Cortex of kidney (tissue), 1 donor: ENCODE measurements at places on chromosomes 6 and 20.

- DNase-seq: no peak
These were observed 75.4 kb upstream of the AKAP12 start for GRCh38 chr6:151164383-151164782.

- no peak for DNase-seq
These were observed 78.8 kb downstream of the TAF4 start for GRCh38 chr20:61986762-61987321.

GRCh38 chr6:123091091-123091895 lies 95.3 kb downstream of the CLVS2 start:
- DNase-seq: no peak

DNA sequence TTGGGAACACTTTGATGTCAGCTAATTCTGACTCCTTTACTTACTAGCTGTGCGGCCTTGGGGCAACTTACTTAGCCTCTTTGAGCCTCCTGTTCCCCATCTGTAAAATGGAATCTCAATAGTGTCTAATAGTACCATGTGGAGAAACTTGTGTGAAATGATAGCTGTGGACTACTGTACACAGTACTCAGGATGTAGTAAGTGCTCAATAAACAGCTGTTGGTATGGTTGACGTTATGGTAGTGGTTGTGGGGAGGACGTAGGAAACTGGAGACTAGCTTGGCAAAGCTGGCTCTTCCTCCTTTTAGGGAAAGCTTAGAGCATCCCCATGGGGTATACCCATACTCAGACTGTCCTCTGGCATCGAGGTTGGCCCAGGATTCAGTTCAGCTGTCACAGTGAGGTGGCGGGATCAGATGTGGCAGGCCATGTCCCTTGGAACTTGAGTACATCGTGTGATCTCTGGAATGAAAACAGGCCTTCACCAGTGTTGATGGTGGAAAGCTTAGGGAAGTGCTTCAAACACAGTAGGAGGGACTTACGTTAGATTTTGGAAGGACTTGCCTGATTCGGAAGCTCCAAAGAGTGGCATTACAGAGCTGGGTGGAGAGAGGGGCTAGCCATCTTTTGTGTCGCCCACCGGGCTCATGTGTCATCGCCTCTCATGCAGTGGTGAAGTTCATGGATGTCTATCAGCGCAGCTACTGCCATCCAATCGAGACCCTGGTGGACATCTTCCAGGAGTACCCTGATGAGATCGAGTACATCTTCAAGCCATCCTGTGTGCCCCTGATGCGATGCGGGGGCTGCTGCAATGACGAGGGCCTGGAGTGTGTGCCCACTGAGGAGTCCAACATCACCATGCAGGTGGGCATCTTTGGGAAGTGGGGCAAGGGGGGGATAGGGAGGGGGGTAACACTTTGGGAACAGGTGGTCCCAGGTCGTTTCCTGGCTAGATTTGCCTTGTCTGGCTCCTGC lies 7.1 kb downstream of the VEGFA start:
- DNase-seq: no peak

DNA sequence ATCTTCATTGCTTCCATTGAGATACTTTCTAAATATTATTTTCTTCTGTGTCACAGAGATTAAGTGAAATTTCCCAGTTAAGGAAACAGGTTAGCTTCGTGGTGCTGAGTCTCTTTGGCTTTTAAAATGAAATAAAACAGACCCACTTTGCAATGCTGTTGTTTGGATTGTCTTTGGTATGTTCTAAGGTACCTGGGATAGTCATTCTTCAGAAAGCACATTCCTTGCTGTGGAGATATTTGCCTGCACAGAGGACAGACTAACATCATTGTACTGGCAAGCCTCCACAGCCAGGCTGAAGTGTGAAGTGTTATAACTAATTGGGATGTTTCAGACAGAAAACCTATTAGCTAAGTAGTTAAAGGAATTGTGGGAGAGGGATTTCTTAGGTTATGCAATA lies 148.8 kb upstream of the EPHA7 start:
- DNase-seq: no peak

DNA sequence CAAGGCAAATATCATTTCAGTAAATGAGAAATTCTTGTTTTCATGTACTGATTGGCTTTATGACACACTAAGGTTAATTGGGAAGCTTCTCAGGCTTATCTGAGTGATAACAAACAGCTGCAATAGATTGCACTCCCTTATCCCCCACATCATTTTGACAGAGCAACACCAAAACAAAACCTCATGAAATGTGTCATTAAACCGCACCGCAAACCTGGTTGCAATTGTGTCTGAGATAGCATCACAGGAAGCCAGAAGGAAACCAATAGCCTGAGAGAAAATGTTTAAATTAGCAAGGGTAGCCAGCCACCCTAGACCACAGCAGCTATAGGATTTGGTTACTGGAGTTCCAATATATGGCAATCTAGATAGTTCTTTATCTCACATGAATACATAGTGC lies 31.6 kb upstream of the LAMA4 start:
- DNase-seq: no peak

DNA sequence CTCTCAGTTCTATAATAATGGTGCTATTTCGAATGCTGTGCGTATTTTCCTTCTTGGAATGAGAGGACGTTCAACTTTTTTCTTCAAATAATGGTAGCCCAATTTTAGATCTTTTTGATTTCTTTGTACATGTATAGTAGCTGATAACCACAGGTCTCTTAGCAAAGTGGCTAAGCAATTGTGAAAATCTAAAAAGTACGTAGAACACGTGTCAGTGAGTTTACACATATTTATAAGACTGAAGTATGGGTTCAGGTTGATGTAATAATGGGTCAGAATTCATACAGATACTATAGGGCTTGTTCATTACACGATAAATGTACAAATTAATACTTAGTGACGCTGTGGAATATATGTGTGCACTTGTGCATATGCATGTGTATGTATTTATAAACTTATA lies 1.3 kb downstream of the SMIM13 start:
- no peak for DNase-seq

GRCh38 chr6:6699741-6700367 lies 111.3 kb downstream of the LY86 start:
- DNase-seq: no peak

DNA sequence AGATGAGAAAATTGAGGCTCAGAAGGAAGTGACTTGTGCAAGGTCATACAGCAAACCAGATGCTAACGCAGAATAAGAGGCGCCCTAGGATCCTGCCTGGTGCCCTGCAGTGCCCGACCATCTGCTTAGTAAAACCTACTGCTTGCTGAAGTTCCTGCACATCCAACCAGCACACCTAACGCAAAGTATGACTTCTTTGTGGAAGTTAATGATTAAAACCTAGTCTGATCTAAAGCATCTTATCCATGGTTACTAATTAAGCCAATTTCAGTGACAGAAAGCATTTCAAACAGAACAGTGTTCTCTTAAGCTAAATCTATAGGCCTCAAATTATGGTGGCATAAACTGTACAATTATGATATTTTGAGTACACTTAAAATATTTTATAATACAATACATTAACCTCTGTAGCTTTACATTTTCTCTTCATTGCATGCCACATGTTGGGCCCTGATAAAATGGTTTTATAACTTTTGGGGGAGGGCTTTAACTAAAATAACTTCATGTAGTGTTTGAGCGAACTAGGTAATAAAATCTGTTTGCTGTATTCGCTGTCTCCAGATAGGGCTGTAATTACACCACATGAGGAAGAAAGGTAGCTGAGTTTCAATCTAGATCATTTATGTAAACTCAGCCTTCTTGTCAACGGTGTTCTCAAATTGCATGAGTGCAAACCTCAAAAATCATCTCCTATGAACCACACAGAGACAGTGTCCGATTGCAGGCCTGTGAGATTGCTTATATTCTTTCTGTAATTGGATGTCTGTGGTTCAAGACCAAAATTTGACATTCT lies 37.5 kb upstream of the BEND3 start:
- DNase-seq: no peak

GRCh38 chr6:158753811-158754210 lies 65.4 kb downstream of the EZR start:
- DNase-seq: no peak

DNA sequence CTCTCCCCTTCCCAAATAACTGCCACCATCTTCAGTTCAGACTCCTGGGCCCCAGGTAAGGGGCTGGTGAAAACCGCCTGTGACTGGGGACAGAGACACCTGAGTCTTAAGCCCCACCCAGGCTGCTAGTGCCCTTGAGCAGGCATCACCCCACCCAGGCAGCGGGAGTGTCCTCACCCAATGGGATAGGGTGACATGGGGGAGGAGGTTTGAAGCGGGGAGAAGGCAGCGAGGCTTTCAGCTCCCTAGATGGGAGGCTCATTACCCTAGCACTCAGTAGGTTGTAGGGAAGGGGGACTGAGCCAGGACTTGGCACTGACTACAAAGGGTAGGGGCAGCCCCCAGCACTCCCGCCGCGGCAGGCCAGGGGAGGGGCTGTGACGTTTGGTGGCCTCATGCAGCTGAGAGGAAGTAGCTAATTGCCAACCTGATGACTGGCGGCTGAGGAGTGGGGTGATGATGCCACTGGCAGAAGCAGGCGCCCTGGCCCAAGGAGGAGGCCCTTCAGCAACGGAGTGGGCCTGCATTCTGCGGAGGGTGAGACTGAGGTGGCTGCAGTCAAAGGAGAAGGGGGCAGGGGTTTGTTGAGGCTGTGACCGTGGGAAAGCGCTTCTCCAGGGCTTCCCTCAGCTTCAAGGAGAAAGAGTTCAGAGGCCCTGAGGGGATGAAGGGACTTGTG lies 126.9 kb downstream of the MRPL14 start:
- no peak for DNase-seq

- no peak for DNase-seq
These were observed 13.9 kb upstream of the TSHZ2 start for GRCh38 chr20:52958211-52958610.

DNA sequence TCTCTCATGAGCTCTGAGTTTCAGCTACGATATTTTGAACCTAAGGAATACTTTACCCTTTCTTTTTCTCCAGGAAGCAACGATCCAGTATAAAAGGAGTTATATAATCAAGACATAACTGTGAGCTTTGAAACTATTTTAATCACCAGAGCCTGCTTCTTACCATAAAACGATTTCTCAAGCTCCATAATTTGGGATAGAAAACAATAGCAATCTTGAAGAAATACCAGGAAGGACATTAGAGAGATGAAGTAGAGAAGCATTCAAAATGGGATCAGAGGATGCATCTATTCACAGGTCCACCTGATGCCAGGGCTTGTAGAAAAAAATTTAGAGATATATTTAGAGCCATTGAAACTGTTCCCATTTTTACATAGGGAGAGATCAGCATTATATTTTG lies 135.9 kb downstream of the FUT9 start:
- no peak for DNase-seq

- DNase-seq: no peak
These were observed 65.3 kb downstream of the EDN3 start for GRCh38 chr20:59365611-59366285.

GRCh38 chr6:51302431-51302830 lies 483.8 kb downstream of the TFAP2B start:
- no peak for DNase-seq

DNA sequence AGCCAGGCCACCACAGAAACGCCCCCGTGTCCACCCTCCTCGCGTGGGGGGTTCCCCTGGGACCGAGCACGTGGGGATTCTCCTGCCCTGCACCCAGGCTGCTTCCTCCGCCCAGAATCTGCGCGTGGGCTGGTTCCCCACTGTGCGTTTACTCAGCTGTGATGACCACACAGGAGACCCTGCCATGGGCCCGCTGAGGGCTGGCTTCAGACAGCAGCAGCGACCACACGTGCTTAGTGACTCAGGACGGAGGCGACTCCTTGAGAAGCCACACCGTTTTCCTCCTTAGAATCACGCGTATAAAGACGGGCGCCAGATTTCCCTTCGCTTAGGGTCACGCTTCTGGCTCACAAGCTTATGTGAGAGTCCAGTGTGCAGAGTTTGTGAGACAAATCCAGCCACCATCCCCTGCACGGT lies 63.9 kb upstream of the PDE10A start:
- no peak for DNase-seq

- DNase-seq: no peak
These were observed 163.1 kb downstream of the SOD2 start for GRCh38 chr6:159529934-159530333.

DNA sequence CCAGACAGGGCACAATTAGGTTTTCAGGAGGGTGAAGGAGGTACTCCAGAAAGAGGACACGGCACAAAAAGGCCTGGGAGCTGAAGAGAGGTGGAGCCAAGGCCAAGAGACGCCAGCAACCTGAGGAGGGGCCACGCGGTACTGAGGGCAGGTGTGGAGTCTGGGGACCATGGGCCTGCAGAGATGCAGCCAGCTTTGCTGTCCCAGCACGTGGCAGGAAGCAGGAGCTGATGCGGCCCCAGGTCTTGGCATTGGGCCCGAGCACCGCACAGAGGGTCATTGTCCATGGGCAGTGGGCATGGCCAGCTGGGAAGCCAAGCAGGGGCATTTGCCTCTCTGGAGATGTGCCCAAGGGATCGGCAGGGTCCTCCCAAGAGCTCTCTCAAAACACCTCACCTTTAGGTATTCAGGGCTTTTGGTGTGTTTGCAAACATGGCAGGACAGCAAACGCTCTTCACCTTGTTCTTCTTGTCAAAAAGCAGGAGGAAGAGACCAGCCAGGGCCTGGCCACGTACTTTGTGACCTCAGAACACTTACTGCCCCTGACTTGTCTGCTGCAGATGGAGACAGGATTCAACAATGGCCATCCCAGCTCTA lies 1.4 kb upstream of the BPIFB1 start:
- no peak for DNase-seq

GRCh38 chr20:15642109-15642508 lies 931.1 kb downstream of the KIF16B start:
- no peak for DNase-seq

DNA sequence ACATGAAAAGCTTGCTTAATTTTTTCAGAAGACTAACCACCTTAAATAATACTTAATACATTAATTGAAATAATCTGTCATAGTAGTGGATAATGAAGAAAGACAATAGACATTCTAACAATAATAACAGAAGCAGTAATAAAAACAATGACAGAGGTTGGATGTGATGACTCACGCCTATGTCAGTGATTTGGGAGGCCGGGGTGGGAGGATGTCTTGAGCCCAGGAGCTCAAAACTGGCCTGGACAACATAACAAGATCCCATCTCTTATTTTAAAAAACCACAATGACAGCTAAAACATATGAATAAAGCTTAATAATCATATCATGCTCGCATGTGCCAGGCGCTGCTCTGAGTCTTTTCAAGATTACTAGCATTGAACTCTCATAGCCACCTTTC lies 105.5 kb downstream of the IPCEF1 start:
- no peak for DNase-seq

DNA sequence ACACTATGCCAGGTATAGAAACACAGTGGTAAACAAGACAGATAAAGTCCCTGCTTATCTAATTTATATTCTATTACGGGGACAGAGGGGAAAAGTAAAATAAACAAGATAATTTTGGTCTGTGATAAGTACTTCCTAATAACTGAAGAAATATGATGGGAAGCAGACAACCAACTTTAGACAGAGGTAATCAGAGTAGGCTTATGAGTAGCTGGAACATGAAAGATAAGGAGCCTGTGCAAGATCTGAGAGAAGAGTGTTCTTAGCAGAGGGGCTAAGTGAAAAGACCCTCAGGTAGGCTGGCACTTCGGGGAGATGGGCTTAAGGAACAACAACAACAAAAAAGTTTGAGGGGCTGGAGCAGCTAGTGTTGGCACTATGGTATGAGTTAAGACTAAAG lies 4.1 kb downstream of the RNF8 start:
- no peak for DNase-seq
